ENCODE measurements at places on chromosomes 7 and 10.

GRCh38 chr10:104045151-104046089 is 40.3 kb downstream of the COL17A1 start:
- no peak for DNase-seq

- DNase-seq = no peak
Measured at GRCh38 chr10:18094793-18095192, 45.4 kb upstream of the CACNB2 start.

DNA sequence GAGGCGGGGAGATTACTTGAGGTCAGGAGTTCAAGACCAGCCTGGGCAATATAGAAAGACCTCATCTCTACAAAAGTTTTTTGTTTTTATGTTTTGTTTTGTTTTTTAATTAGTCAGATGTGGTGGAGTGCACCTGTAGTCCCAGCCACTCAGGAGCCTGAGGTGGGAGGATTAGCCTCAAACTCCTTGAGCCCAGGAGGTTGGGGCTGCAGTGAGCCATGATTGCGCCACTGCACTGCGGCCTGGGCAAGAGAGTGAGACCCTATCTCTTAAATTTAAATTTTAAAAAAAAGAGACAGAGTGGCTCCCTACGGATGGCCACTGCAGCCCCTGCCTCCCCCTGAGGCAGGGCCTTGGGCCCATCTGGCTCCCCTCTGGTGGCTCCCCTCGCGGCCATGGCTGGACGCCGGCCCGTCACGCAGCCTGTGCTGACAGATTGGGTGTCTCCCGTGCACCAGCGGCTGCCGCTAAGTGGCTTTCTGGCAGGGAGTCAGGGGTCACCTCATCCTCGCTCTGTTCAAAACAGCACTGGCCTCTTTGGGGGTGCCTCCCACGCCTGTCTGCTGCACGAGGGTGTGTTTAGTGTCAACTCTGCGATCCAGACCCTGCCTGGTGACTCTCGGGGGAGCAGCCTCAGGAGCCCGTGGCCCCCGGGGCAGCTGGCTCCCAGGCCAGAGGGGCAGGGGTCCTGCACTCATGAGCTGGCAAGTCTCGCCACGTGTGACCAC is 44.4 kb upstream of the ELN start:
- DNase-seq = peak; percentile 81

DNA sequence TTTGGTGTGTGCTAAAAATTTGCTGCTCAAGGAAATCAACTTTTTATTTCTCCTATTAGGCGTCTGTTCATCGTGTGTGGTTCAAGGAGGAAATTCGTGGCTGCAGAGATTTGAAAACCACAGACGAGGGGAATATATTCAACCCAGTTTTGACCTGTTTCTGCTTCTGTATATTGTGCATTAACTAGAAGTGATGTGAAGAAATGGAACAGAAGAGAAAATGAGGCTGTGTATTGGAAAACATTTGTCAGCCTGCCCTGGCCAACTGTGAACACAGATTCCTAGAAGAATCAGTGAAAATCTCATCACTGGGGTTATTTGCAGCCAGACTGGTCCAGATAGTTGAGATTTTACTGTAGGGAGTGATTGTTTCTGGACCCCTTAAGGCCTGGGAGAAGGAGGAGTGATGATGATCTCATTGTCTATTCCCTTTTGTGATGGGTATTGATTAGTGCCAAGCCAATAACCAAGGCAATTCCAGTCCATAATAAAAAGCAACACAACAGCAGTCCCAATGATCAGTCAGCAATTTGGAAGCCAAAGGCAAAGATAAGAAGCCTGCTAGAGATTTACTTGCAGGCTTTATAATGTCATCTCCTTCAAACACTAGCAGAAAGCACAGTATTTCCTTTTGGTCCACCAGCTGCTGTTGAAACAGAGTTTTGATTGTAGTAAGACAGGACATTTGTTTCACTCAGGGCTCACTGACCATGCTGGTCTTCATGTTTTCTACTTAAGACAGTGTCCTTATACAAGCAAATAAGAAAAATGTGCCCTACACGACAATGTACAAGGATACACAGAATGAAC is 339.4 kb downstream of the PRPF18 start:
- no peak for DNase-seq

DNA sequence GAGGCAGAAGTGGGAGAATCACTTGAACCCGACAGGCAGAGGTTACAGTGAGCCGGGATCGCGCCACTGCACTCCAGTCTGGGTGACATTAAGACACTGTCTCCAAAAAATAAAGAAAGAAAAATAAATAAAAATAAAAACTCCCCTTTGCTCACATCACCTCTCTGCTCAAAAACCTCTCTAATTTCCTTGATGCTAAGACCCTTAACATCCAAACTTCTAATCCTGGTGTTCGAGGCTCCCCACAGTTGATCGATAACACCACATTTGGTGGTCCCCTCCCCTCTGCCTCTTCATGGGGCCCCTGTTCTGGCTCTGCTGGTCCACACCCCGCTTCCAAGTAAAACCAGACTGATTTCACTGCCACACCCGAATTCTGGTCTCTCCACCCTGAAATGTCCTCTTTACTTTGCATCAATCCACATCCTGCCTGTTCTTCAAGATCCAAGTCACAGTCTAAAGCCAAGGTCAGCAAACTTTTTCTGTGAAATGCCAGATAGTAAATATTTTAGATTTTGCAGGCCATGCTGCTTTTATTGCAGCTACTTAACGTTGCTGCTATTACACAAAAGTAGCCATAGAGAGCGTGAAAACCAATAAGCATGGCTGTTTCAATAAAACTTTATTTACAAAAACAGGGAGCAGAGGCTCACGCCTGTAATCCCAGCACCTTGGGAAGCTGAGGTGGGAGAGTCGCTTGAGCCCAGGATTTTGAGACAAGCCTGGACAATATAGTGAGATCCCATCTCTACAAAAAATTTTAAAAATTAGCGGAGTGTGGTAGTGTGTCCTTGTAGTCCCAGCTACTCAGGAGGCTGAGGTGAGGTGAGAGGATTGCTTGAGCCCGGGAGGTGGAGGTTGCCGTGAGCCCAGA is 11.8 kb downstream of the MOSPD3 start:
- DNase-seq = no peak

DNA sequence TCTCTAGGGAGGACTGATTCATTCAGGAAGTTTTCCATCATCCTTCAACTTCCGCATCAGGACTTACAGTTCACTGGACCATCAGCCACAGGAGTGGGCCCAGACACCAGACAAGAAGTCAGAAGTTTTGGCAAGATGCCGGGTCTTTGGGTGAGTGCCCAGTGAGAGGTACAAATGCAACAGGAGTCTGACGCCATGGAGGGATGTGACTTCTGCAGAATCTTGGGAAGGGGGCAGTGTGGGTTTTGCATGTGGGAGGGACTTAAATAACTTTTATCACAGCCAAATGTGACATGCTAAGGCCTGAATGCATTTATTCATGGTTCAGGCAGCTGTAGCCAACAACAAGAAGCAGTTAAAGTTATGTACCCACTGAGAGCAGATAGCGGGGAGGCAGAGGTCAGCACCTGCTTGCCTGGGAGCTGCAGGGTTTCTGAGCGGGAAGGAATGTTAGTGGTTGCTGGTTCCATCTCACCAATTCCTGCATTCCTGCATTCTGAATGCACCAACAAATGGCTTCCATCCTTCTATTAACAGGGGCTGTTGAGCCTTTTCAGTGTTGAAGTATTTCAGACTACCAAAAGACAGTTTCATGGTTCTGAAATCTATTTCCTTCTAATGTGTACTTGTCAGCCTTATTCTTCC is 375.2 kb downstream of the PAXIP1 start:
- no peak for DNase-seq

DNA sequence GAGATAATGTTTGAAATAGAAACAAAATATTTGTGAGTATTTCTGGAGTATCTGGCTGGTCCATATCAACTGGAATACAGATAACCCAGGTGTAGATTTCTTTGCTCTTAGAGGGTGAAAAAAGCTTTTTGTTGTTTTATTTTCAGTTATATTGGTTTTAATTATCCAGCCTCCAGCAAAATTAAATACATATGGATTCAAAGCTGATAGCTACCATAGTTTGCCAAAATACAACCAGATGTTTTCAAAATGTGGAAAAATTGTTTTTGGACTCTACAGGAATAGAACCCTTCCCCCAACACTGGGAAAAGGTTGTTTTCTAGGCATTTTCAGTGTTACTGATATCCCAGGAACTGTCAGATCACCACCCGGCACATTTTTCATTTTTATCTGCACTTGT is 30.1 kb downstream of the LRRC17 start:
- no peak for DNase-seq

DNA sequence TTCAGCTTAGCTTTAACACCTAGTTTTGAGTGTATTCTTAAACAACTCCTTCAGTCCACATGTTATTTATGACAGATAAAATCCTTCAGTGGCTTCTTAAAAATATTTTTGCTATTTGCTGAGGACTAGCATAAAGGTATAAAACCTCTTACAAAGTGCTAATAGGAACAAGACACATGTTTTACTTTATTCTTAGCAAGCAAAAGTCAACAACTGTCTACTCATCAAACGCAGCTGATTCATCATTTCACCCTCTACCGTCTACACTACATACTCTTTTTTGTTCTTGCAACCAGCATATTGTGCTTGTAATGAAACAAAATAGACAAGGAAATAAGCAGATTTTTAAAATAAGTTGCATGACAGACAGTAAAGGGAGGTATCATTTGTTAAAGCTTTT is 319.7 kb downstream of the SNX13 start:
- no peak for DNase-seq

DNA sequence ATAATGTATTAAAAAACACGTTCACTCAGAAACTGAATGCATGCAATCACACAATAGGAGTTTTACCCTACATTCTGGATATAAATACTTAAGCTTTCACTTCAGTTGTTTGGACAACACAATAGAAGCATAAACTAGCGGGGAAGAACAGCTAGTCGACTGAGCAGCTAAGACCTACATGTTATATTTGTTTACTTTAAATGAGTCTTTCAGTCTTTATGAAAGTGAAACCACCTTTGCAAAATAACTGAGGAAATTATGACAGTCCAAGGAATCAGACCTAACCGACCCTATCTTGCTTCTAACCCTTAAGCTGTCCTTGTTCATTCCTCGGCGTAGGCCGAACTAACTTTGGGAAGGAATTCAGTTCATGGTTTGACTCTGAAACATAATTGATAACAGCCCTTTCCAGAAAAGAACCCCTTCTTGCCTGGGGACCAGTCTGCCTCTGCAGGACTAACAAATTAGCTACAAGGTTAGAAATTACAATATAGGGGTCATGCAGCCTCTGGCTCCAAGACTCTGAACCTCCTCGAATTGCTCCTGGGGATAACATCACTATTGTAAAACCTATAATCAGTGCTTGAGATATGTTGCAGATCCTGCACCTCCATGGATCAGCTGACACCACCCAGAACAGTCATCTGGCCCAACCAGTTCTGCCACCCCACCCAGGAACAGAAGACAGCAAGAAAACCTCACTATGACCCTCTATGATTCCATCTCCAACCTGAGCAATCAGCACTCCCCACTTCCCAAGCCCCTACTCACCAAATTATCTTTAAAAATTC is 185.1 kb upstream of the KLF6 start:
- no peak for DNase-seq

DNA sequence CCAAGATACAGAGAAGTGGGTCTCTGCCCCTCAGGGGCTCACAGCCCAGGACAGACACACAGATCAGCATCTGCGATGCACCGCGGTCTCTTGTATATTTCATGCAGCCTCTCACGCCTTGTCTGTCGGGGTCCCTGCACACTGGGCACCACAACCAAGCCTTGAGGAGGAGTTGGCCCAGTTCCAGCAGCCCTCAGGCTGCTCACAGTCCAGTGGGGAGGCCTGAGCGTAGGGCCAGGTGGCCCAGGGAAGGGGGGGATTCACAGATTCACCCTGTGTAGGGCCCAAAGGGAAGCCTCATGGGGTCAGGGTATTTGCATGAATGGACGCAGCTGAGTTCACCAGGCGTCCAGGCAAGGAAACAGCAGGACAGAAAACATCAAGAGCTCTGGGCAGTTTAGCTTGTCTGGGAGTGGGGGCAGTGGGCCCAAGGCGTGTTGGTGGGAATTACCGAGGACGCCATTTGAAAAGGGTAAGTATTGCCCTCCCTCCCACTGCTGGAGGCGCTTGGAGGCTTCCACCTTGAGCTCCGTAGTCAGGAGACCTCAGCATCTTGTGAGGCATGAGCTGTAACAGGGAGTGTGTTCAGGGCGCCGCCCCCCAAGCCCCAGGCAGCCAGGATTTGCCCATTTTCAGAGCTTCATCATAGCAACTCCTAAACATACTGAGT is 129.1 kb upstream of the CHST15 start:
- DNase-seq = no peak

GRCh38 chr10:78577712-78578111 is 491.1 kb upstream of the ZMIZ1 start:
- no peak for DNase-seq

DNA sequence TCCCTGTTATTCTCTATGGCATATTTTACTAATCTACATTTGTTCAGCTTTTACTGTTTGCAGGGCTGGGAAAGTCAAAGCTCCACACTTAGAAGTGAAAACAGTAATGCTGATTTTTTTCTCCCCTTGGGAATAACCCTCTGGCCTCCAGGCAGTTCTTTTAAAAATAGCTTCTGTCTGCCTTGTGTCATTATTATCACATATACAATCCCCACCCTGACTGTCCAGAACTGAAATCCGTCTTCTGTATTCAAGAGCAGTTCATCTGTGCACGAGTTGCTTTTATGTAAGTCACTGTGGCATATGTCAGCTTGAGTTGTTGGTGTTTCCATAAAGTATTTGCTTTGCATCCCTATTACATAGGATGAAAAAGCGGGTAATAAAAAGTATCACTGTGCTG is 1221.1 kb upstream of the CELF2 start:
- DNase-seq = no peak

GRCh38 chr10:12214763-12215218 is 18.8 kb downstream of the CDC123 start:
- no peak for DNase-seq

DNA sequence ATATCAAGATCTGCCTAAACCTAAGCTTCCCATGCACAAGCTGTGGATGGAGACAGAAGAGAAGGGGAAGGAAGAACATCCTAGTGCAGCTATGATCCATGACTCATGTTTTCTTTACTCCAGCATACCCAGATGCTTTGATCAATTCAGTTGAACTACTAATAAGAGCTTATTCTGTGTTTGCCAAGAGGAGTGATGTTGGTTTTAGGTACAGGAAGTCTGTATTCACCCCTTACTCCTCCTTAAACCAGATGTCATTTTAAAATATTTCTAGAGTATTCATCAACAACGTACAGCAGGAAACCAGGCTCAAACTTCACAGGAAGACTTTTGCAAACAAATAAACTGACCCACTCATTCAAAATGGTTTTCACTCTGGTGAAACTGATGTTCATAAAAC is 29.2 kb downstream of the PANK1 start:
- no peak for DNase-seq

DNA sequence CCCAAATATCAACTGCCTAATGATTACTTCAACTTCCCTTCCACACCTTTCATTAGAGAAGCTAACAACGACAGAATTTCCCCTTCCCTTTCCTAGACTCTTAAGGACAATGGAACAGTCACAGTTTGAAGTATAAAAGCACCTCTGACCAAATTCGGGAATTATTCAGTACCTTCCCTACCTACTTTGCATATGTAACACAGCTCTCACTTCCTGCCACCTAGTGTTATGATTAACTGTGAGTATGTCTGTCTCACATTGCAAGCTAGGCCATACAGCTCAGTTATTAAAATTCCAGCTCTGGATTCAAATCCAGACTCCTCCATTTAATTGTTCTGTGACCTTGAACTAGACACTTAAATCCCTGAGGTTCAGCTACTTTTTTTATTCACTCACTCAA is 44.8 kb upstream of the HPSE2 start:
- DNase-seq = no peak

GRCh38 chr10:48798481-48799254 is 114.0 kb downstream of the WDFY4 start:
- DNase-seq = no peak

Data from left ventricle myocardium superior (tissue), 1 donor.